ENCODE measurements at places on chromosomes 11 and 22.

DNA sequence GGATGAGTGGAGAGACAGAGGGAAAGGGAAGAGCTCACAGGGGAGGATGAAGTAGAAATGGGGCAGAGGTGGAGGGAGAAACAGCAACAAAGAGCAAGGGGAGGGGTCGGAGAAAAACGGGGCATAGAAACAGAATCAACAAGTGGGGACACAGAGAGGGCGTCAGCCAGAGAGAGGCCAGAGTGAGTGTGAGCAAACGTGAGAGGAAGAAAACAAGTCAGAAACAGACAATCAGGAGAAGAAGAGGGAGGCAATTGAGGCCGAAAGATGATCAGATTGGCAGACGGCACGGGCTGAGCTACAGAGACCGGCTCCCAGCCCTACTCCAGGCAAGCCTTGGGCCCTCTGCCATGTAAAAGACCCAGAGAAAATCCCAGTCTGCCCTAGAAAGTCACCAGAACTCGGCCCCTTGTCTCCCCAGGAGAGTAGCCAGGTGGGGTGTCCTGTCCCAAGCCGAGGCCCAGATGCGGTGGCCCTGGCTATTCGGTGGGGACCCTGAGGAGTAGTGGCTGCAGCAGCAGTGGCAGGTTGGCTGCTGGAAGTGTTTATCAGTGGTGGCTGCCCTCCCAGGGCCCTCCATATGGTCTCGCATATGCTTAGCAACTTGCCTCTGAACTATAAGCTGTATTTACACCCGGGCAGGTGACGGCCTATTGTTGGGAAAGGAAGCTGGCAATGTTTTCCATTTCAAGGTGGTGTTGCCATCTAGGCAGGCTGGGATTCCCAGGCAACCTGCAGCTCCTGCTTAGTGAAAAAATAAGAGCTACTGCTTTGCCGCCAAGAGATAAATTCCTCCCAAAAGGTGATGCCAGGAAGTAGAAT, 14.8 kb upstream of the TSPAN18 start:
- no peak for DNase-seq

DNA sequence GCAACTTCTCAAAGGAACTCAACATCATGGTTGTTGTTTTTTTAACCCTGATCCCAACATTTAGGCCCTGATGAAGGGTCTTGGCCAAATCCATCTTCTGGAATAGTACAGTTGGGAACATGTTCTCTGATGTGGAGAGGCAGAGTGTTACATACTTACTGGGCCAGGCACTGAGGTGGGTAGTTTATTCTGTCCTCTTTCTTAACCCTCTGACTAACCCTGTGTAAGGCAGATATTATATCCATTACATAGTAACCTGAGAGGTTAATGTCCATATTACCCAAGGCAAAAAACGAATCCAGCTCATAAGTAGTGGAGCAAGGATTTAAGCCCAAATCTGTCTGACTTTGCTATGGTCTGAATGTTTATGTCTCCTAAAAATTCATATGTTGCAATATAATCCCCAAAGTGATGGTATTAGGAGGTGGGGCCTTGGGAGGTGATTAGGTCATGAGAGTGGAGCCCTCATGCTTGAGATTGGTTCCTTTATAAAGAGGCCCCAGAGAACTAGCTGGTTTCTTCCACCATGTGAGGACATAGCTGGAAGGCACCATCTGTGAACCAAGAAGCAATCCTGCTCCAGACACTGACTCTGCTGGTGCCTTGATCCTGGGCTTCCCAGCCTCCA, 16.3 kb downstream of the PPFIBP2 start:
- DNase-seq = no peak

DNA sequence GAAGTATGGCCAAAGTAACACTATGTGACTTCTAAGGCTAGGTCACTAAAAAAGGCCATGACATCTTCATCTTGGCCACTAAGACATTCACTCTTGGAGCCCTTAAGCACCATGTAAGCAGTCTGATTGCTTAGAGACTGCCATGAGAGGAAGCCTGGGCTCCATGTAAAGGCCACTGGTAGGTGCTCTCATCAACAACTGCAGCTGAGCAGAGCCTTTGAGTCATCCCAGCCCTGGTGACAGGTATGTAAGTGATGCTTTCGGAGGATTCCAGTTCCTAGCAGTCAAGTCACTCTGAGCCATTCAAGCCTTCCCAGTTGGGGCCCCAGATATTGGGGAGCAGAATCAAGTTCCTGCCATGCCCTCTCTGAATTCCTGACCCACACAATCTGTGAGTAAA, 26.2 kb downstream of the GAB2 start:
- DNase-seq = no peak

GRCh38 chr11:71470946-71471345, 17.9 kb downstream of the NADSYN1 start:
- no peak for DNase-seq

DNA sequence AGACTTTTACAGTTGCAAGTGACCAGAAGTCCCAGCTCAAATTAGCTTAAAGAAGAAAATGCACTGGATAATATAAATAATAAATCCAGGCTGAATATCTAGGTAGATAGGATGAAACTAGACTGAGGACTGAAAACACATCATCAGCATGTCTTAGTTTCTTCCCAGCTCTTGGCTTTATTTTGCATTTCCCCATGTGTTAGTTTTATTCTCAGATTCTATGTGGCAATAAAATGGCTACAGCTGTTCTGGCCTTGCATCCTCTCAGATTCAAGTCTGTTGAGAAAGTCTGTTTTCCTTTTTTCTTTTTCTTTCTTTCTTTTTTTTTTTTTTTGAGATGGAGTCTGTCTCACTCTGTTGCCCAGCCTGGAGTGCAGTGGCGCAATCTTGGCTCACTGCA, 22.6 kb upstream of the CAT start:
- no peak for DNase-seq

GRCh38 chr11:119919656-119920055, 190.7 kb upstream of the NECTIN1 start:
- DNase-seq = no peak
